Glutamatergic neuron (in vitro differentiated cells): ENCODE measurements at places on chromosomes 2 and 18. TPM values are rescaled to one million over a fixed set of nuclear protein-coding genes. Genes with fewer than 3 reads are reported as not detected.

GRCh38 chr18:47719096-47719780 lies 211.2 kb downstream of the SMAD2 start:
- no peak for DNase-seq

DNA sequence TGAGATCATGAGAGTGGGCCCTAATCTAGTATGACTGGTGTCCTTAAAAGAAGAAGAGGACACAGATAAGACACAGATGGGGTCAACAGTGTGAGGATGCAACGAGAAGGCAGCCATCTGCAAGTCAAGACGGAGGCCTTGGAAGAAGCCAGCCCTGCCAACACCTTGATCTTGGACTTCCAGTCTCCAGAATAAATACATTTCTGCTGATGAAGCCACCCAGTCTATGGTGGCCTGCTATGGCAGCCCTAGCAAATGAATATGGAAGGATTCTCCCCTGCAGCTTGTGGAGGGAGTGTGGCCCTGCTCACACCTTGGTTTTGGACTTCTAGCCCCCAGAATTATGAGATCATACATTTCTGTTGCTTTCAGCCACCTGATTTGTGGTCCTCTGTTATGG lies 12.3 kb downstream of the CTIF start:
- no peak for DNase-seq

- no peak for DNase-seq
Observed at GRCh38 chr2:166115589-166115988, 12.2 kb downstream of the SCN1A start.

- peak; percentile 38 for DNase-seq
Observed at GRCh38 chr2:28621172-28622100, 125.6 kb downstream of the PLB1 start.

DNA sequence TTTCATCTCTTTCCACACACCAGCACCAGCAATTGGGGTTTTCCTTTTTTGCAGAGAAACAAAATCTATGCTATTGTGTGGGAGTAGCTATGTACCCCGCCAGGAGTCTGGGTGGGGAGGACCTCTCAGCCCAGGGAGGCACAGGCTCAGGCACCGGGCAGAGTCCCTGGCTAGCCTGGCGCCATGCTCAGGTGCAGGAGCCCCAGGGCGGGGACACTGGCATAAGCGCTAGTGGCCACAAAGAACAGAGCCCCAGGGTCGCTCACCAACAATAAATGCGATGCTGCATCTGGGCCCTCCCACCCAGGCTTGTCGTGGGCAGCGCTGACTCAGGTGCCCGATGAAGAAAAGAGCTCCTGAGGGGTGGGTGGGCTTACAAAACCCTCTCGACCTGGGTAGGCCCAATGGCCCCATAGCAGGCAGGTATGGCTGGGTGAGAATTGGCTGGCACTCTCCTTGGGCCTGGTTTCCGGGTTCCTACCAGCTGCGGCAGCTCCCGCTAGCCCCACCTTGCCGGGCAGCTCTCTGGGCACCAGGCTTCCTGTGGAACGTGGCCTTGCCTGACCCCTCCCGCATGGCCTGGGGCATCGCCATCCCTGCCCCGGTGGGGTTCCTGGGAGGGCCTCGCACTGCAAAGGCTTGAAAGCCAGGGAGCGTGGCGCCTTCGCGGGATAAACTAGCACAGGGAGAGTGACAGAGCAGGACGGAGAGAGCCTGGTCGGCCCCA lies 31.8 kb upstream of the COL6A3 start:
- DNase-seq, result no peak

- no peak for DNase-seq
Observed at GRCh38 chr2:39281391-39281790, 37.6 kb upstream of the CDKL4 start.

- no peak for DNase-seq
Observed at GRCh38 chr2:85599468-85600234, 2.8 kb downstream of the TMEM150A start.

DNA sequence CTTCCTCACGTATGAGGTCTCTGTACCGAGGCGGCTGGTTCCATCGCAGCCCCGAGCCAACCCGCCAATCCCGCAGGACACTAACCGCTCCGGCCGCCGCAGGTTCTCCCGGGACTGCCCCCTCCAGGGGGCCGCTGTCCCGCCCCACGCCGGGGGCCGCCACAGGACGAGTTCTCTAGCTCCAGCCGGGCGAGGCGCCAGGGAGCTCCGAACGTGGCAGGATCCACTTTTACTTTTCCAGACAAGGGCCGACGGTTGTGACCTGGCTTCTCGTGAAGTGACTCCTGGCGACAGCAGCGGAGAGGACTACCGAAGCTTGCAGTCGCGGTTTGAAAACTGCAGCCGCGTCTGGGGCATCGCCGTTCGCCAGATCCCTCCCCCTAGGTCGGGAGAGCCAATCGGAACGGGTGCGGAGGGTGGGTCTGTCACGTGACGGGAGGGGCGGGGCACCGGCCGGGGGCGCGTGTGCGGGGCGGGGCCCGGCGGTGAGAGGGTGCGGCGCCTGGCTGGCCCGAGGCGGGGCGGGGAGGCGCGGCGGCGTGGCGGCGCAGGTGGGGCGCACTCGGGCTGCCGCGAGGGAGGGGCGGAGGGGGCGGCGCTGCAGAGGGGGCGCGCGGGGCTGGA lies at the start of gene STK17B:
Gene STK17B, minus strand, starts transcription at position 331 of the 624 bp plus-strand sequence. CDS start 8,195 bp downstream, outside the sequence.
- peak; percentile 95 for DNase-seq

DNA sequence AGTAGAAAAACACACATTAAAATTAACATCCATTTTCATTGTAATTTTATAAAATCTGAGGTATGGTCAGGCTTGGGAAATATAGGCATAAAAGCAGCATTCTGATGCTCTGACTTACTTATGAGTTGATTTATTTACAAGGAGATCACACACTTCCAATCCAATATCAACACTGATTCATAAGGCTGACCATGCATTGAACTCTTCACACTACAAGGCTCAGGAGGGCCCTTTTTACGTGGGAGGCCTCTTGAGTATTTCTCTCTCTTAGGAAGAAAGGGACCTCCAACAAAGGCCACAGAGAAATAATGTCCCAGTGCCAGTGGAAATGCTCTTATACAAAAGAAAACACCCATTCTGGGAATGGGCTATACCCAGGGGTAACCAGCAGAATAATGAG lies 222.8 kb downstream of the NAPG start:
- DNase-seq, result no peak

- DNase-seq, result no peak
Observed at GRCh38 chr2:25313711-25314513, 27.8 kb downstream of the DNMT3A start.

- no peak for DNase-seq
Observed at GRCh38 chr18:12750715-12751502, 48.1 kb downstream of the PSMG2 start.

GRCh38 chr2:227016894-227017293 lies 147.1 kb downstream of the COL4A4 start:
- DNase-seq, result no peak

Gene AGXT
- not detected for total RNA-seq

Gene PCARE
- total RNA-seq, result 0.66 TPM

Gene TDRD15
- not detected for total RNA-seq

Gene CASP10
- not detected for total RNA-seq

Gene CXCR1
- total RNA-seq, result not detected

Gene DOK6
- total RNA-seq, result 19.7 TPM

Gene FOXI3
- 0.34 TPM for total RNA-seq

Gene INO80C
- 38.7 TPM for total RNA-seq

Gene PLA2R1
- 0.34 TPM for total RNA-seq

Gene CCDC85A
- total RNA-seq, result 12.1 TPM

Gene FIGN
- 12.4 TPM for total RNA-seq

Gene MYCN
- total RNA-seq, result 43.8 TPM

Gene DNER
- 36.0 TPM for total RNA-seq

Gene ANKRD44
- 12.0 TPM for total RNA-seq
